ENCODE measurements at places on chromosomes 2 and 18.

DNA sequence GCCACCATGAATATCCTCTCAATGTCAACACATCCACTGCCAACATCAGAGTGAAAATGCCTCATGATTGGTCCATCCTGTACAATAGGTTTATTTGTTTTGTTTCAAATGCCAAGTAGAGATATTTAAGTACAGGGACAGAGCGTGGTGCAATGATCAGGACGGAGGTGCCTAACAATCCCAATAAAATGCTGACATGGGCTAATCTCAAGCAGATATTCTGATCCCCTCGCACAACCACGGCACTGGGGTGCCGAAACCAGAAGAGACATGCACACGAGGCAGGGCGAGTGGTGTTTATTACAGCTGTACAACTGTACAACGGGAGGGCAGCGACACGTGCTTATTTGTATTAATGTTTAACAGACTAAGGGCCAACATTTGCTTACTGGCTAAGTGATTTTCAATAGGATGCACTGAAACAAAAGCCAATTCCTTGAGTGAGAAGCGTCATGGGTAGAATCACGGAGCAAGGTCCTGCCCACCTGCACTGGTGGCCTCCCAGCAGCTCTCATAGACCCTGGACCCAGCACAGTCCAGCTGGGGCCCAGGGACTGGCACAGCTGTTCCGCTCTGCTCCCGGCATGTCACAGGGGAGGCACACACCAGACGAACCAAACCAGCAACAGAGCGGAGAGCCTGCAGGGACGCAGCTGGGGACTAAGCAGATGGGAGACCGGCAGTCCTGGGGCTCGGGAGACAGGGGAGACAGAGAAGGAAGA is 101.4 kb downstream of the HDAC4 start:
- no peak for DNase-seq

GRCh38 chr2:47269316-47270232 is 114.5 kb upstream of the STPG4 start:
- no peak for DNase-seq

GRCh38 chr2:231531883-231532755 is 1.9 kb upstream of the NMUR1 start:
- DNase-seq, result no peak

GRCh38 chr2:96946060-96946459 is 40.3 kb downstream of the FAM178B start:
- DNase-seq, result no peak

DNA sequence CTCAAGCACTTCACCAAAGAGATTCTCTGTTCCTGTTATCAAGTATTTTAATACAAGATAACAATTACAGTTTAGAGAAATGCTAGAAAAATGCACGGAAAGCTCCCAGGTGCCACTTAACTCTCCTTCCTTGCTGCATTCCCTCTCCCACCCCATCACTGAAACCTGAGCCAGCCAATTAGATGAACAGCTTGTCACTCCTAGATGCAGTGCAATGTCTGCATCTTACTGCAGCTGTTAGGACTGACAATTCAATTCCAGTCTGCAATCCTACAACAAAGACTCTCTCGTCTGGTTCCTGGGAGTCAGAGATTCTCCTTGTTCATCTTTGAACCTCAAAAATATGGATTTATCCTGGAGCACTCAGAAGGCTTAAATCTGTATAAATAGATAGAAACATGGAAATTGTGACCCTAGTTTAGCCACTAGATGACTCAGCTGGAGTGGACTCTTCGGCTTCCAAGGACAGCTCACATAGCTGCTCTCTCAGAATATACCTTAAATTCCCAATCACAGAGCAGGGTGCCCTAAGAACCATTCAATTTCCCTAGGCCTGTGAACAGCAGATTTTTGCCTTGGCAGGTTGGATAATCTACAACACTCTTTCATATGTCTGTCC is 311.1 kb downstream of the NRXN1 start:
- no peak for DNase-seq

GRCh38 chr2:146981921-146982320 is 862.9 kb upstream of the ACVR2A start:
- DNase-seq, result no peak
